ENCODE measurements at places on chromosomes 5 and 9.
A peak's percentile ranks its signal among the peaks of the same experiment; 100 is the strongest.

- DNase-seq, result no peak
Measured at GRCh38 chr9:36729906-36730305, 157.2 kb downstream of the MELK start.

DNA sequence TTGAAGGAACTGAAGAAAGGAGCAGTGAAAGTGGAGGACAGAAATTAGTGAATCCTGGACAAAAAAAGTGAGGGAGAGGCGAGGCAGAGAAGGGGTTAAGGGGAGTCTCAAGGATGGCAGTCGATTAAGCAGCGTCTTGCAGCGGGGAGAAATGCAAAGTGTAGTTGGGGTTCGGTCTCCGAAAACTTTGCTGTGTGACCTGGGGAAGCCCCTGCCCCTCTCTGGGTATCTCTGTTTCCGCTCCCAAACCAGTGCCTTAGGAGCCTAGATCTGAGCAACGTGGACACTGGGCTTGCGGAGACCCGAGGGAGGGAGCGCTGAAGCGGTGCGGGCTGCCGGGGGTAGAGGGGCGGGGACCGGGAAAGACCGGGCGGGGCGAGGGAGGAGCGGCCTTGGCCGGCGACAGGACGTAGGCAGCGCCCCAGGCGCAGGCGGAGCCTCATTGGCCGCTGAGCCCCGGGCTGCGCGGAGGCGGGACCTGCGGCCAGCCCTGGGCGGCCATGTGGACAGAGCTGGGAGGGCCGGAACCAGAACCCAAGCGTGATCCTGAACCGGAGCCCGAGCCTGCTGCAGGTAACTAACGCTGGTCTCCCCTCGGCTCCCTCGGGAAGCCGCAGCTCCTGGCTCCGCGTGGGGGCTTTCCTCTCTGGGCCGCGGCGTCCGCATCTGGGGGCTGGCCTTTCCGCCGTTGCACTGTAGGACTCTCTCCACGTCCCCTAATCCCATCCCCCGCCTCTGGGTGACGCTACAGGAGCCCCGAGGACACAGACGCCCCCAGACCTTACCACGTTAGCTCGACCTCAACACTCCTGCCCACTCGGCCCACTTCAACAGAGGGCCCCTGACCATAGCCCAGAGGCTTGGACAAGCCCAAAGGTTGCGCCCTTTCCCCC lies at the start of gene ALDH1B1:
Gene ALDH1B1 (plus strand): TSS at position 468 of the 893 bp plus-strand sequence. CDS start 3,047 bp downstream, outside the sequence.
- no peak for DNase-seq

DNA sequence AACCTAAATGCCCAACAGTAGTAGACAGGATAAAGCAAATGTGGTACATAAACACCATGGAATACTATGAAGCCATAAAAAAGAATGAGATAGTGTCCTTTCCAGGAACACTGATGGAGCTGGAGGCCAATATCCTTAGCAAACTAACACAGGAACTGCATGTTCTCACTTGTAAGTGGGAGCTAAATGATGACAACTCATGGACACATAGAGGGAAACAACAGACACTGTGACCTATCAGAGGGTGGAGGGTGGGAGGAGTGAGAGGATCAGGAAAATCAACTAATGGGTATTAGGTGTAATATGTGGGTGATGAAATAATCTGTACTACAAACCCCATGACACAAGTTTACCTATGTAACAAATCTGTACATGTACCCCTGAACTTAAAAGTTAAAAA lies 505.7 kb downstream of the RAB3C start:
- DNase-seq, result no peak

DNA sequence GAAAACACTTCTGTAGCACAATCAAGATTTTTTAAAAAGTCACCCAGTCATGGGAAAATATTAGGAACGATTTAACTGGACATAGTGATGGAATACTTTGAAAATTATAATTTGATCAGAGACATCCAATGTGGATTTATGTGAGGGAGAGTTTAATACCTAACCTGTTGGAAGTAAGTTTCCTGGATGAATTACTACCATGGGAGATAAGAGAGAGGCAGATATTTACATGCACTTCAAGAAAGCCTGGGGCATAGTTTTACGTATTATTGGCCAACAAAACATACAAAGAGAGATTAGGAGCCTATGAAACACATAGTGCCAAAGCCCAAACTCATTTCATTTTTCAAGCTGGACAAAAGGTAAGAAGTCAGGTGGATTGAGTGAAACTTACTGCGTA lies 336.8 kb downstream of the SLIT3 start:
- no peak for DNase-seq

GRCh38 chr9:3475300-3476020 lies 50.3 kb downstream of the RFX3 start:
- DNase-seq, result no peak

- no peak for DNase-seq
Measured at GRCh38 chr9:27711241-27711640, 138.0 kb upstream of the C9orf72 start.

GRCh38 chr9:14633906-14634565 lies 59.2 kb downstream of the ZDHHC21 start:
- no peak for DNase-seq

DNA sequence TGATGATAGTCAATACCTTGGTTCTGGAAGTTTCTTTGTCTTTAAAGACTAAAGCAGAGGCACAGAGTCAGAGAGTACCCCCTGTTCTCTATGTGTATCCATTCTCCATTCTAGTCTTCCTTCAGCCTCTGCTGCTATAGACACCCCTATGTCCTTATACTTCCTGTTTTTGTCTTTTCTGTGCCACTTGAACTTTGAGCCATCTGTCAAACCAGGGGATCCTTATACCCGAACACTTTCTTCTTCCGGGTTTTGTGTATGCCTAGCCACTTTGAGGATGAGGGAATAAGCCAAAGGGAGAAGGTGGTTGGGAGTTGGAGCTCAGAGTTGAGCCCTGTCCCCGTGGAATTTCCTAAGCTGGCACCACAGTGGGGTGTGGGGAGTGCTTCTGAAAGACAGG lies 61.1 kb upstream of the IL6ST start:
- DNase-seq, result no peak

- no peak for DNase-seq
Measured at GRCh38 chr9:86672301-86672700, 275.0 kb downstream of the GAS1 start.

DNA sequence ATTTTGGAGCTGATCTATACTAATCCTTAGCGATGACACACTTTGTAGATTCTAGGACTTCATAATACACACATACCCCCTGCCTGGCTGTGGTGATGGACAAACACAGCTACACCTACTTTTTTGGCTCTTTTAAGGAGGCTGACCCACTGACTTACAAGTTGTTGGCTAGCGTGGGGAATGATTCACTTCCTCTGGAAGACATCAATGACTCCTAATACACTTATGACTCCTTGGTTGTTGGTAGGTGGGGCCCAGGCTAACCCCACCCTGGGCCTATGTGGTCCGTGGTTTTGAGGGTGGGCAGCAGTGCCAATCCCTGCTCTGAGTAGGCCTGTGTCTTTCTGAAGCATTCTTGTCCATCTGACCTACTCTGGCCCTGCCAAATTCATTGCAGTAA lies 144.4 kb downstream of the SLC12A2 start:
- peak; percentile 84 for DNase-seq

GRCh38 chr5:124030043-124030491 lies 518.1 kb downstream of the CSNK1G3 start:
- no peak for DNase-seq

DNA sequence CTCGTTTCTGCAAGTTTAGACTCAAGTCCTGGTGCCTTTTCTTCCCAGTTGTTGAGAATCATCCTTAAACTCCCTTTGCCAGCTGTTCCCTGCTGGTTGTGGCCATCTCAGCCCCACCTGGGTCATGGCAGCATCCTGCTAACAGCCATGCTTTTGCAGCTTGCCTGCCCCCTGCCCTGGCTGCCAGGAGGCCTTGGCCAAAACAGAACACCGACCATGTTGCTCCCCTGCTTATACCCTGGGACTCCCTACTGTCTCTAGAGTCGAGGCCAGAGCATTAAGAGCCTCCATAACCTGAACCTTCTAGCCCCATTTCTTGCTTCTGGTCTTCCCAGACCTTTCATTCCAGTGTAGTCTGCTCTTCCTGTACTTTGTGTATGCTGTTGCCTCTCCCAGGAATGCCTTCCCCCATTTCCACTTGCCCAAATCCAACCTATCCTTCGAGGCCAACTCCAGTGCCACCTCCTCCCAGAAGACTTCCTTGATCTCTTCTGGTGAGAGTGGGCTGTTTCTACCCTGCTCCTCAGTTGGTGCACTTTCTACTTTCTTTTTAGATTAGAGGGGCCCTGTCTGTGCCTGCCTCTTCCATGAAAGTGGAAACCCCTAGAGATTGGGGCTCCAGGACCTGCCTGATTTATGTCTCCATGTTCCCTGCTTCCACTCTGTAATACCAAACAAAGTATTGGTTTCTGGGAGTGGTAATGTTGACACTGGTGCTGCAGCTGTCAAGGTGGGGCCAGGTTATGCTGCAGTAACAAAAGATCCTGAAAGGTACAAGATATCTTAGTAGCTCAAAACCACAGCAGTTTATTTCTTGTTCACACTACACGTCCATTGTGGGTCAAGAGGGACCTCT lies 88.2 kb downstream of the AMBP start:
- DNase-seq, result no peak

DNA sequence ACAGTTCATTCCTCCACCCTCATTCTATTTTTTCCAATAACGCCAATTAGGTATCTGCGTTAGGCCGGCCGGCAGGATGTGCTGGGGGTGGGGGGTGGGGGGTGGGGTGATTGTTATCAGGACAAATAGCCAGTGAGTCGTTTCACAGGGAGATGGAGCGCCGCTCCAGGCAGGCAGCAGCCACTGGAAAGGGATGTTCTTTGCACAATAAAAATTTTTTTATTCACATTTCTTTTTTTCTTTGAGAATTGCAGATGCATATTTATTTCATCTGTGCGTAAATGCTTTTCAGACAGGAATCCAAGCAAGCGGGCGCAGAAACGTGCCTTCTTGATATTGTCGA lies 4.1 kb downstream of the LMX1B start:
- no peak for DNase-seq

- DNase-seq, result no peak
Measured at GRCh38 chr5:122145906-122146305, 16.6 kb downstream of the ZNF474 start.

- DNase-seq, result no peak
Measured at GRCh38 chr9:137136261-137136880, 2.6 kb upstream of the GRIN1 start.

DNA sequence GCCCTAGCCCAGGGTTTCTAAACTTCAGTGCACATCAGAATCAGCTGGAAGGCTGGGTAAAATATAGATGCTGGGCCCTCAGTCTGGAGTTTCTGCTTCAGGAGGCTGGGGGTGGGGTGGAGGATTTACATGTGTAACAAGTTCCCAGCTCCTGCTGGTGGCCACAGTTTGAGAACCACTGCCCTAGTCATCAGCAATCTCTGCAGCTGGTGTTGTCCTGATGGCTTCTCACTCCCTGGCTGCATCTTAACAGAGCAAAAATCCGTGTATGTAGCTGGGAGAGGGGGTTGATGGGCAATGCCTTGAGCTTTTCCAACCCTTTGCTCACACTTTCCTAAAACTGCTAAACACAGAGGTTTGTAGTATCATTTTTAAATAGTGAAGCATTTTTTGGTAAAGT lies 186.0 kb upstream of the KLF9 start:
- peak; percentile 58 for DNase-seq

DNA sequence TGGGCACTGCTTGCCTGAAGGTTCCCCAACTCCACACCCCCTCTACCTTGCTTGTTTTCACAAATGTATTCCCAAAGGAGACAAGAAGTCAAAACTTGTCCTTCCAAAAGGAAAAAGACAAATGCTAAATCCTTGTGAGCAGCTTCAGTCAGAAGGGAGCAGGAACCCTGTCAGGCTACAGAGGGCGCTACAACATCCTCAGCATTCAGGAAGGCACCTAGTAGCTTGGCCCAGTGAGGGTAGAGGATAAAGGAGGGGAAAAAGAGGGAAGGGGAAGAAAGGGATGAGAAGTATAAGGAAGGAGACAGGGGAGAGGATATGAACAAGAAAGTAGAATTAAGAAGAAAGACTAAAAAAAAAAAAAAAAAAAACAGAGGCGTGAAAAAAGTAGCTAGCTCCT lies 97.5 kb downstream of the MLLT3 start:
- no peak for DNase-seq

DNA sequence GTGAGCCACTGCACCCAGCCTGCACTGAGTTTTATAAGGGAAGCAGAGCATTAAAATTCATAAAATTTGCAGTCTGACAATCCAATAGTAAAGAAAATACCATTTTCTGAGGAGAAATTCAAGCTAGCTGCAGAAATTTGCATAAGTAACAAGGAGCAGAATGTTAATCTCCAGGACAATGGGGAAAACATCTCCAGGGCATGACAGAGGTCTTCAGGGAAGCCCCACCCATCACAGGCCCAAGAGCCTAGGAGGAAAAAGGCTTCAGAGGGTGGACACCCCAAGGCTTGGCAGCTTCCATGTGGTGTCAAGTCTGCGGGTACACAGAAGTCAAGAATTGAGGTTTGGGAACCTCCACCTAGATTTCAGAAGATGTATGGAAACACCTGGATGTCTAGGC lies 37.6 kb upstream of the MELK start:
- no peak for DNase-seq

- DNase-seq, result no peak
Measured at GRCh38 chr5:141420855-141421488, at the start of gene PCDHGA11. PCDHGA11 (plus strand) TSS chr5:141421051; CDS start chr5:141421228, 177 bp downstream.

GRCh38 chr5:181133610-181134231 lies 2.8 kb upstream of the OR2V1 start:
- DNase-seq, result peak; percentile 58

GRCh38 chr9:20701060-20701459 lies 17.0 kb downstream of the FOCAD start:
- no peak for DNase-seq

GRCh38 chr5:111584651-111585050 lies 72.3 kb upstream of the STARD4 start:
- DNase-seq, result peak; percentile 92

- no peak for DNase-seq
Measured at GRCh38 chr5:129041196-129041881, 53.2 kb upstream of the ISOC1 start.

DNA sequence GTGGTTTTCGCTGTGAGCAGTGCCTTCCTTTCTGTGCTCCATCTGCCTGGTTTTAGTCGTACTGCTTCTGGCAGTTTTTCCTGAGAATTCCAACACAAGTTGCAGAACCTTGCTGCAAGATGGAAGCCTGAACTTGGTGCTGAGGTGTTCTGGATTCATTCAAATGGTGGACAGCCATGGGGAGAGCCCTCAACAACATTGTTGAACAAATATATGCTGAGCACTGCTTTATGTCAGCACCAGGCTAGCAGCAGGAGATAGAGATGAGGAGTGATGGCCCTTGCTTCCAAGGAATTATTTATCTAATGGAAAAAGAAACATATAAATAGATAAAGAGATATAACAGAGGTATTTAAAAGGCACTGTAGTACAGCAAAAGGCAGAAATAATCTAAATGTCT lies 7.3 kb upstream of the RPS6 start:
- DNase-seq, result no peak

DNA sequence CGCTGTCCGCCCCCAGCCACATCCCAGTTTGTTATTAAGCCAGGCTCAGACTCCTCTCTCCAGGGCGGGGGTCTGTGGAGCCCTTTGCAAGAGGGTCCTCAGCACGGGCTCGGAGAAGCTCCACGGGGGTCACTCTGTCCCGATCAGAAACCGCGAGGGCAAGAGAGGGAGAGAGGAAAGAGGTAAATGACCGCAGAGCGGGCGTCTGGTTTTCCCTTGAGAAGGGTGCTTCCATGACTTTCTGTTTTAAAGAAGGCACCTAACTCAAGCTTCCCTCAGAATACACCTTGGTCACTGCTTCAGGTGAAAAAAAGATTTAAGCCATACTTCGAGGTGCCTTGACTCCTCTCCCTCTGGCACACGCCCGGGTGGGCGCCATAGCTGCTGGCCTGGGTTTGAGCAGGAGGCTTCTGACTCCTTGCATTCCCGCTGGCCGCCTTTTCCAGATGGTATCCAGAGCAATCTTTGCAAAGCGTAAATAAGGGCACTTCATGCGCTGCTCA lies 5.8 kb upstream of the TERT start:
- no peak for DNase-seq

Data from non-pigmented ciliary epithelial cell (primary cell).